ENCODE measurements at places on chromosomes 12 and 14. TPM values are rescaled to one million over a fixed set of nuclear protein-coding genes. Genes with fewer than 3 reads are reported as not detected.

Gene FAM186B
- 0.49 TPM for total RNA-seq

Gene CLEC7A
- total RNA-seq: 26.0 TPM

Gene AQP6
- not detected for total RNA-seq

Gene PFKM
- 17.8 TPM for total RNA-seq

Gene GUCY2C
- not detected for total RNA-seq
